OCI-LY7 (cell line): ENCODE measurements at places on chromosomes 12 and 14. TPM values are rescaled to one million over a fixed set of nuclear protein-coding genes. Genes with fewer than 3 reads are reported as not detected.

Gene TAC3
- total RNA-seq = not detected in 2 replicates

Gene ITGB7
- 153 and 207 TPM in 2 replicates for total RNA-seq

Gene SLCO1B1
- total RNA-seq = not detected in 2 replicates

DNA sequence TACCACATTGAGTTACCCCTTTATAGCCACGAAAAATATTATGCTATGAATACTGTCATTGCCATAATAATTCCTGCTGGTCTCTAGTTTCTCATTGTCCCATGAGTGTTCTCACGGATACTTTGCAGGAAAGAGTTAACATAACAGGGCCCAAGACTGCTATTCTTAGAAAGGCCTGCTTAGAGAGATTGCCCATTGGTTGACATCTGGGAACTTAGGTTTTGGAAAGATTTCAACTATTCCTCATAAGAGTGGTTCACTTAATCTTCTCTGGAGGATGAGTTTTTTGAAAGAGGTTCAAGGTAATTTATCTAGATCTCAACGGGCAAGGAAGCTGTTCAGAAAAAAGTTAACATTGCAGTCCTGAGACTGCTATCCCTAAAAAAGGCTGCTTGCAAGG, 18.4 kb upstream of the PRPF39 start:
- DNase-seq = no peak

DNA sequence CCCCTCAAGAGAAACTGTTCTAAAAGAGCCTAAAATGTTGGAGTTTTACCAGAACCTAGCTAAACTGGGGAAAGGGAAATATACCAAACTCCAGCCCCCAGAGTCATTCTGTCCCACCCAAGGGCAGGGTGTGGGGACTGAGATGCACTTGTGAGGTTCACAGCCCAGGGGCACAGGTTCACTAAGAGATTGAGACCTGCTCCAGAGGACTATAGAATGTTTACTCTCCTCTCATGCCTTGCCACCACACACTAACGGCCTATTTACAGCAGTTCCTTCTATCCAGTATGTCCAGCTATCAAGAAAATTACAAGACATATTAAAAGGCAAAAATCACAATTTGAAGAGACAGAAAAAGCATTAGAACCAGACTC, 60.6 kb upstream of the PARP11 start:
- no peak for DNase-seq

GRCh38 chr14:101458741-101459550, 102.3 kb upstream of the DIO3 start:
- DNase-seq = no peak

DNA sequence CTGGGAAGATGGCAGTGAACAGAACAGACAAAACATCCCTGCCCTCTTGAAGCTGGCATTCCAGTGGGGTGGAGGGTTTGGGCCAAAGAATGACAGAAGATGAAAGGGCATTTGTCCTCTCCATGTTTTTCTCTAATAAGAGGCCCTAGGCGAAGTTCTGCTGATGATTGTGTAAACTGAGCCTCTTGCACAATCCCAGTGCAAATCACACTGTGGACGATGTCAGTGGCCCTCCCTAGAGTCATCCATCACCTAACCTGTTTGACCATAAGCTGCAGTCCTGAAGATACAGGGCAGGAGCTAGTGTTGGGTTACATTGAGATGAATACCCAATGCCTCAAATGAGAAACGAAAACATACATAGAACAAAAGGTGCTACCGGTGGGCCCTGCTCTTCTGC, 622.4 kb upstream of the TBX3 start:
- no peak for DNase-seq

DNA sequence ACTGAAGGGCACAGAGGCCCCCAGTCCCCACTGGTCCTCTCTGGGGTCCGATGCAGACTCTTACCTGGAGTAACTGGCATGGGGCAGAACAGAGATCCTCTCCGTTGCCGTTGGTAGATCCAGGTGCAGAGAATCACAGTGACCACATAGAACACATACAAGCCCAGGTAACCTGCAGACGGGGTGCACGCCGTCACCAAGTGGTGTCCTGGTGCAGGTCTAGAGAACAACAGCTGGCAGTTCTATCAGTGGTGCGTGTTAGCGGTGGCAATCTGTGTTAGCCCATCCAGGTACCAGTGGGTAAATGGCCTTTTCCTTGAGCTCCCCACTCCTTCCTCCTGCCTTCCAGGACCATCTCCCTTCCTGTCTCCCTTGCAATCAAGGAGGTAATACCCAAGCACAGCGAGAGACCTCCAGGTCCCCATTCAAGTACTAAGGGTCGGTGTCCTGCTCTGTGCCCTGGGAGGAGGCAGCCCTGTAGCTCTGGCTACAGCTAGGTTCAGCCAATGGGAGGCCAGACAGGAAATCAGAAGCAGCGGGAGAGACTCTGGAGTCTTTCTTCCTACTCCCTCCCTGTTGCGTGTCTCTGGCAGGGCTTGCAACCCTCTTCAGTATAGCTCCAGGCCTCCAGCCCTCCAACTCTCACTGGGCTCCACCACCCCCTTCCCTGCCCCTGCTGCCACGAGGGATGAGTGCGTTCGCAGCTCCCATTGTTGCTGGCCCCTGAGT, 15.8 kb downstream of the SLC8B1 start:
- no peak for DNase-seq

GRCh38 chr12:15631007-15631715, 158.0 kb downstream of the EPS8 start:
- no peak for DNase-seq

GRCh38 chr12:104667139-104667538, 210.4 kb downstream of the CHST11 start:
- DNase-seq = no peak
